Ureter (tissue), 1 donor: ENCODE measurements at places on chromosomes 7 and 10.

DNA sequence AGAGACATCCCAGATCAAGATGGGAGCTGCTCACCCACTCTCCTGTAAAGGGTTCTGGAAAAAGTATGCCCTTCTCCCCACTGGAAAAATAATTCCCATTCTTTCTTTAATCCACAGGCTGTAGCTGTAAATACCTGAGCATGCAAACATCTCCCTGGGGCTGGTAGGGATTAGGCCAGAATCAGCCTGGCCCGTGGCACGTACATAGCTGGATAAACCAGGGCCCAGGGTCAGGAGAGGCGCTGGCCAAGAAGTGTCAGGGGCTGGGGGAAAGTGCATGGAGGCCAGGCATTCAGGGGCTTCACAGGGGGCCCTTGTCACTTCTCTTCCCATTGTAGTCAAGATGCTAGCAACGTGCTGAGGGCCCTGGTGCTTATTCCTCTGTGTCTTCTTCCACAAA lies 30.7 kb upstream of the AQP1 start:
- no peak for DNase-seq

GRCh38 chr7:51011710-51012350 lies 229.1 kb upstream of the GRB10 start:
- DNase-seq = no peak

GRCh38 chr7:6558837-6559236 lies 7.6 kb upstream of the GRID2IP start:
- no peak for DNase-seq

DNA sequence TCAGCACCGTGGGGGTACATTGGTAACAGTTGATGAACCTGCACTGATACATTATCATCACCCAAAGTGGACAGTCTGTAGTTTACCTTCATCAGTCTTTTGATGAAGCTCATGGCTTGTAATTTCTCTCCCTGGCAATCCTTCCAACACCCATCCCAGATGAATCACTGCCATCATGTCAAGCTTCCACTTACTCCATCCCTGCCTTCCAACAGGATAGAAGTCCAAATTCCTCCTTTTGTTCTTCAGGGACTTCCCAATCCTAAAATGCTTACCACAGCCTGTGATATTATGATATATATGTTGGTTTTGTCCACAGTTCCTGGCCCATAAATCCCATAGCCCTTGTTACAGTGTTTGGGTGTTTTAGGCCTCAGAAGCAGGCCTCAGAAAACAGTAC lies 16.1 kb downstream of the SNX10 start:
- DNase-seq = no peak

DNA sequence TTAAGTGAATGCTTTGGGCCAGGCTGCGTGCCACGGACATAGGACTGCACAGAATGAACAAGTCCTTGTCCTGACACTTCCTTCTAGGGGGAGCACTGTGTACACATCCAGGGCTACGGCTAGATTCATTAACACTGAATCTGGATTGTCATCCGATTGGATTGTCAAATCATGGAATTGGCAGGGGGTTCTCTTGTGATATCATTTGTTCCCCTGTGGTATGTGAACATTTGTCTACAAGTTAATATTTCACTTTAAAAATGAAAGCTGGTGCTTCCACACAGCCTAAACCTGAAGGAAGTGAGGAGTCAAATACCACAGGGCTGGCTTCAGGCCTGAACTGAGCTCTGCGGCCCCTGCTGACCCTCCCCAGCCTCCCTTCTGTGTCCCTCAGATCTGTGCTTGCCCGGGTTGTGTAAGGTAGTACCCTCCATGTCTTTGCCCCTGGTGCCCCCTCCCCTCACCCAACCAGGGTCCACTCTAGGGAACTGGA lies 75.6 kb downstream of the SNX10 start:
- DNase-seq = no peak

DNA sequence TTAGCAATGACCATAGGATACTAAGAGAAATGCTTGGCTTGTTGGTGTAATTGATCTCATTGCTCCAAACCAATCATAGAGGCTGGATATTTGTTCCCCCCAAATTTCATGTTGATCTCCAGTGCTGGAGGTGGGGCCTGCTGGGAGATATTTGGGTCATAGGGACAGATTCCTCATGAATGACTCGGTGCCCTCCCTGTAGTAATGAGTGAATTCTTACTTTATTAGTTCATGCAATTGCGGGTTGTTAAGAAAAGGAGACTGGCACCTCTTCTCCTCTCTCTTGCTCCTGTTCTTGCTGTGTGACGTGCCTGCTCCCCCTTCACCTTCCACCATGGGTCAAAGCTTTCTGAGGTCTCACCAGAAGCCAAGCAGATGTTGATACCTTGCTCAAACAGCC lies 630.1 kb downstream of the CALN1 start:
- peak; percentile 10 for DNase-seq

DNA sequence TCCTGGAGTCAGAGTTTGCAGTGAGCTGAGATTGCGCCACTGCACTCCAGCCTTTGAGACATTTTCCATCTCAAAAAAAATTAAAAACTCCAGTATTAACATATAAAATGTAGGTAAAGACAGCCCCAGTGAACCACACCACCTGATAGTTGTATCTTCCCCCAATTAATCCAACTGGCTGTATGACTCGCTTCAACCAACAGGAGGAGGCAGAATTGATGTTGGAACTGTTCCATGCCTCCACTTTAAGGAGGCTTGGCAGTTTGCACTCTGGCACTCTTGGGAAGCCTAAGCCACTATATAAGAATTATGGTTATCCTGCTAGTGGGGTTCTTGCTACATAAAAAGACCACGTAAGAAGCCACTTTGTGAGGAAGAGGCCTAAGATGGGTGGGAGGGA lies 72.7 kb downstream of the STK17A start:
- no peak for DNase-seq

- no peak for DNase-seq
Measured at GRCh38 chr7:37281368-37282092, 167.1 kb downstream of the ELMO1 start.

DNA sequence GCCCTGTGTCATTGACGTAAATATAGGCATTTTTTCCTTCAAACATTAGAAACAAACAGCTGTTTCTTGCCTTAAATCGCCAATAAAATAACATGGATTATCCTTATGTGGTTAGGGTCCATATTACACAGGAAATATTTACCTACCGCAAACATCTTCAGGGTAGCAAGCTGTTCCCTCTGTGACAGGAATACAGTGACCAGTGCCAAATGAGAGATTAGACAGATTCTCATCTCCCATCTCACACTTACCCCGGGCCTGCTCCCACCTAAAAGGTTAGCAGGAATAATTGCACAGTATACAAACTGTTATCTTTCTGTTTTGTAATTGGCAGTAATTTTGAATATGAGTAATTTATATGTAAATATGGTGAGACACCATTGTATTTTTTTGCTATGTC lies 16.5 kb downstream of the MKI67 start:
- DNase-seq = no peak

GRCh38 chr10:62726142-62726541 lies 78.4 kb upstream of the ADO start:
- DNase-seq = no peak

GRCh38 chr7:117129521-117129955 lies 176.2 kb downstream of the ST7 start:
- no peak for DNase-seq

DNA sequence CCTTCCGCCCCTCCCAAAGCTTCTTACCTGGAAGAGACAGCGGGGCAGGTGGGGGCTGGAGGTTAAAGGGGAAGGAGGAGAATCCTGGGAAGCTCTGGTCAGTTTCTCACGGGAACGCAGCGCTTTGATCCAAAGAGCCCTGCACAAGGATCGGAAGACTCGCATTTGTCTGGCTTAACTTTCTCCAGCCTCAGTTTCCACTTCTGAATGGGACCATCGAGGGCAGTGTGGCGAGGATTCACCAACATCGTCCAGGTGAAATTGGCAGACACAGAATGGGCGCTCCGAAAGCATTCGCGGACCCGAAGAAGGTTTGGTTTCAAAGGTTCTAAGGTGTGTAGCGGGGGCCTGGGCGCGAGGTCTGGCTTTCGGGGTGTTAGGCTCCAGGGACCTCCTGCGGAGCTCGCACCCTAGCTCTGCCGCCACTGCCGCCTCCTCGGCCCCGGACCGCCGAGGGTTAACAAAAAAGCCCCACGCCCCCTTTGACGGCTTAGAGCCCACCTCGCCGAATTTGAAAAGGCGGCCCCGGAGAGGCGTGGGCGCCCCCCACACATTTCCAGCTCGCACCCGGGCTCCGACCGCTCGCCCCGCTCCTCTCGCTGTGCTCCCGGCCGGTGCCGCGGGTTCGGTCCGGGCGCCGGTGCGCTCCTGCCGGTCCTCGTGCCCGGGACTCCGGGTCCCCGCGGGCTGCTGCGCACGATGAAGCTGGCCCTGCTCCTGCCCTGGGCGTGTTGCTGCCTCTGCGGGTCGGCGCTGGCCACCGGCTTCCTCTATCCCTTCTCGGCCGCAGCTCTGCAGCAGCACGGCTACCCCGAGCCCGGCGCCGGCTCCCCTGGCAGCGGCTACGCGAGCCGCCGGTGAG lies at the start of gene COL26A1:
Gene COL26A1, plus strand, starts transcription at position 542 of the 862 bp plus-strand sequence. Its CDS starts 158 bp downstream, at position 700.
- no peak for DNase-seq

DNA sequence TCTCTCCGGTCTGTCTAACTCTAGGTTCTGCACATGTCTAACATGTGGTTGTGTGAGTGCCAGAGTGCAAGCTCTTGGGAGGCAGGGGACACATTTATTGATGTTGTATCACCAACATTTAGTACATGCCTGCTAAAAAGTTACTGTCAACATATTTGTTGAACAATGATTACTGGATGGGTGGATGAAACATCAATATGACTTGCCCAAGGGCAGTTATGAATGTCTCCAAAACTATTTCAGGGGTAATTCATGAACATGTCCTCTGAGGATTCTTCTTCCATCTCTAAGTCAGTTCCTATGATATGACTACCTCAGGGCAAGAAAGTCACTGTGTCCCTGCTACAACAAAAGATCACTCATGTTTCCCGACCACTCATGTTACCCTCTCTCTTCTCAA lies 91.3 kb upstream of the STEAP1B start:
- no peak for DNase-seq

GRCh38 chr10:75724047-75724446 lies 292.6 kb downstream of the LRMDA start:
- no peak for DNase-seq

DNA sequence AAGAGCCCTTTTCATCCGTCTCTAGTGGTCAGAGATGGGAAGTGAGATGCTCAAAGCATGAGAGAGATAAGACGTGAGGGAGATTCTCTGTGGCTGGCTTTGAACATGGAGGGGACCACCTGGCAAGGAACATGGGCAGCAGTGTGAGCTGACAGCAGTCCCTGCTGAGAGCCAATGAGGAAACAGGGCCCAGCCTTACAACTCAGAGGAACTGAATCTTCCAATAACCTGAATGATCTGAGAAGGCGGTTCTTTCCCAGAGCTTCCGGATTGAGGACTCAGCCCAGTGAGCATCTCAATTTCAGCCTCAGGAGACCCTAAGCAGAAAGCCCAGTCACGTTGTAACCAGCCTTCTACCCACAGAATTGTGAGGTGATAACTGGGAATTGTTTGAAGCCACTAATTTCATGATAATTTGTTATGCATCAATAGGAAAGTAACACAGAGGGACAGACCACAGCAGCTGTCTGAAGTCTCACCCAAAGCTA lies 33.9 kb upstream of the IKZF1 start:
- no peak for DNase-seq

DNA sequence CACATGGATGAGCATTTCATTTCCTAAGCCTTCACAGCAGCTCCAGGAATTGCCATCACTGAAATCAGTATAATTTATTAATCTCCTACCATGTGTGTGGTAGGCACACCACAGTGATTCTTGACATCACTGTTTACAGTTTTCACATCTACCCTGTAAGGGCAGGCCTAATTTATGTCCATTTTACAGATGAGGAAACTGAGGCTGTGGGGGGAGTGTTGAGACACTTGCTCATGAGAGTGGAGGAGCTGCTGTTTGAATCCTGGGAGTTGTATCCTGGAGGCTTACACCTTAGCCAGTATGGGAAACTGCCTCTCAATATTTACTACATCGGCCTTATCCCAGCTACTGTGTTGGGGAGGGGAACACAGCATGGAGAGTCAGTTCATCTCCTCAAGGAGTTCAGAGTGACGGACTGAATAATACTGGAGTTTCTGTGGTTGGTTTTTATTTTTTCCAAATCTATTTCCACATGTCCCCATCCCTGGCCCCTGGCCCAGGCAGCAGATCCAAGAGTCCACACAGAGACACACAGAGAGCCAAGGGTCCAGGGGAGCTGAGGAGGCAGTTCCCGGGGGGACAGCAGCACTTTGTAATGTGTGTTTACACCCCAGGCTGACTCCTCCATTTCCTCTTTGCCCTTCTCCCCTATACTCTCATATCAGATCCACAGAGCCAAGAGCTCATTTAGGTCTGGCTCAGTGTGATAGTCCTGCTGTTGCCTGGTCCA lies 13.2 kb downstream of the UBTD1 start:
- DNase-seq = no peak

DNA sequence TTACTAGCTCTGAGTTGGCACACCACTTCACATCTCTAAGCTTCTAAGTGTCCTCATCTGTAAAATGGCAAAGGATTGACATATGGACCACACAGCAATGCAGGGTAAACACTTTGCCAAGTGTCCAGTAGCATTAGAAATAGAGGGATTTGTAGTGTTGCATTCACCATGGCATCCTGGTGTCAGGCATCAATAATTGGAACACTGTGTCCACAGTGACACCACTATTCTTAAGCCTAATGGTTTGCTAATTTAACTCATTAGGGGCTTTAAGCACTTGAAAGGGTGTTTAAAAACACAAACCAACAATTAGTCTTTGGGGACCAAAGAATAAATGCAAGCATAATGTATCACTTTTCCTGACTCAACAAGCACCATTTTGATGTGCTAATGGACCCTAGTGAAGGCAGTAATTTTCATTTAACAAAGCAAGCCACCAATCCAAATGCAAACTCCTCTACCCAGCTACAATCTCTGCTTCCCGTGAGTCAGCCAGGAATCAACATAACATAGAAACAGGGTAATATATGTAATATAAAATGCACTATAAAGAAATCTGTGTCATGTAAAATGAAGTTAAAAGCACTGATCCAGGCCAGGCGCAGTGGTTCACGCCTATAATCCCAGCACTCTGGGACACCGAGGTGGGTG lies 75.9 kb downstream of the FAM204A start:
- no peak for DNase-seq

- DNase-seq = no peak
Measured at GRCh38 chr10:85868627-85869499, 497.7 kb downstream of the GRID1 start.

- no peak for DNase-seq
Measured at GRCh38 chr10:6748981-6749635, 169.0 kb upstream of the PRKCQ start.

DNA sequence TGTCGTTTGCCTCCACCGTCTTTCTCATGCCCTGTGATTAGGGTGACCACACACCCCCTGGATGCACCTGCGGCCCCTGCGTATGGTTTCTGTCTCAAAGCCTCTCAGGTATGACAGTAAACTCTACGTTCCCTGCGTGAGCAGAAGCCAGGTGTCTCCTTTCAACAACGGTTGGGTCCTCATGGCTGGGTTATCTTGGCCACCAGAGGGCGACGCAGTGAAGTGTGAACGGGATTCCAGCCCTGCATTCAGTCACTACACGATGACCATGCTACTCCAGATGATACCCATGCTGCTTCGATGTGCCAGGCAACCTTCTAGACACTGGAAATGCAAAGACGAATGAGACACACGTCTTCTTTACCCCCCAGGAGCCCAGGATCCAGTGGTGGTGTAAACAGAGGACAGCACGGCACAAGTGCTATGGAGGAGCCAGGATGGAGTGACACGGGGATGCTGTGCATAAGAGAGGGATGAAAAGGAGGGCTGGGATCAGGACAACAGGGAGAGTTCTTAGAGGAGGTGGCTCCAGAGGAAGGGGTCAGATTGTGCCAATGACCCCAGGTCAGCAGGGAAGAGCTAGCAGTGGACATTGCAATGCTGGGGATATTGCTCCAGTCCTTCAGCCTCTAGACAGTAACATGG lies 228.1 kb upstream of the PFKP start:
- DNase-seq = no peak

- no peak for DNase-seq
Measured at GRCh38 chr10:113435881-113436280, 117.0 kb upstream of the HABP2 start.
